Dermis microvascular lymphatic vessel endothelial cell (primary cell): ENCODE measurements at places on chromosomes 3 and 15. TPM values are rescaled to one million over a fixed set of nuclear protein-coding genes. Genes with fewer than 3 reads are reported as not detected.

GRCh38 chr3:33114622-33115023 lies 809 bp downstream of the CRTAP start:
- DNase-seq: no peak

DNA sequence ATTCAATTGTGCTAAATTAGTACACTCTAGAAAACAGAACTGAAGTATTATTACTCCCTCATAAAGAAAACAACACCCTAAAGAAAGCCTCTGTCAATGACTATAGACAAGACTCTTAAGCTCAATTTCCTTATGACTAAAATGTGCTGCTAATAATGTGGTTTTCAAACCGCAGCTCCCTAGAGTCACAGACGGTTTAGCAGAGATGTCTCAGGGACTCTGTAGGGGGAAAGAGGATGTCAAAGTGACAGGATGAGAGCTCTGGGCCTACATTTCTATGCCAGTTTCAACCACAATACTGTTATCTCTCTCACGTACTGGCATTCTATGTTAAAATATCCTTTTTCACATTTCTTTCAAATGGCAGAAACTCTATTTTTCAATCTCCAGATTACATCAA lies 37.6 kb upstream of the WDR49 start:
- DNase-seq: no peak

- DNase-seq: peak; percentile 88
Measured at GRCh38 chr15:35306361-35306981, 221.4 kb upstream of the NANOGP8 start.

DNA sequence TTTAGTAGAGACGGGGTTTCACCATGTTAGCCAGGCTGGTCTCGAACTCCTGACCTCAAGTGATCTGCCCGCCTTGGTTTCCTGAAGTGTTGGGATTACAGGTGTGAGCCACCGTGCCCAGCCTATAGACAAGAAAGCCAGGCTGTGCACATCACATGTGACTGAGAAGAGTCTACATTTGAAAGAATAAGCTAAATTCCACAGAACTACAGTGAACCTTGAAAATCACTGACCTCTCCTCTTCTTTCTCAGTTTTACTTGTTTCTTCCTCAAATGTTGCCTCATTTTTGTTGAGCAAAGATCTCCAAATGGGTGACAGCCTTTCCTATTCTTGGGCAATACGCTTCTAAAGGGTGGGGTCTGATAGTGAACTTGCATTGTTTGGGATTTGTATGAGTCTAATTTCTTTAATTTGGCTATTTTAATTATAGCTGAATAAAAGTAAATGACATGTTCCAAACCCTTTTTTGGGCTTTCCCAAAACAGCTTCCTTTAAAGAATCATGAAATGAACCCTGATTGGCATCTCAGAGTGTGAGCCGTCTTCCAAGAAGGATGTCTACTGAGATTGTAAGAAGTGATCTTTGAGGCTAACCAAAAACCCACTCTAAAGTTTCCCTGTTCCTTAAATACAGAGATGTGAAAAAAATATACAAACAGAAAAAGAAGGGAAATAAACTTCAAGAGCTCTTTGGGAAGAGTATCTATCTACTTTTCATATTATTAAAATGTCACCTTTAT lies 21.6 kb upstream of the SPTBN5 start:
- DNase-seq: no peak

- no peak for DNase-seq
Measured at GRCh38 chr3:32616267-32616962, 45.8 kb upstream of the DYNC1LI1 start.

DNA sequence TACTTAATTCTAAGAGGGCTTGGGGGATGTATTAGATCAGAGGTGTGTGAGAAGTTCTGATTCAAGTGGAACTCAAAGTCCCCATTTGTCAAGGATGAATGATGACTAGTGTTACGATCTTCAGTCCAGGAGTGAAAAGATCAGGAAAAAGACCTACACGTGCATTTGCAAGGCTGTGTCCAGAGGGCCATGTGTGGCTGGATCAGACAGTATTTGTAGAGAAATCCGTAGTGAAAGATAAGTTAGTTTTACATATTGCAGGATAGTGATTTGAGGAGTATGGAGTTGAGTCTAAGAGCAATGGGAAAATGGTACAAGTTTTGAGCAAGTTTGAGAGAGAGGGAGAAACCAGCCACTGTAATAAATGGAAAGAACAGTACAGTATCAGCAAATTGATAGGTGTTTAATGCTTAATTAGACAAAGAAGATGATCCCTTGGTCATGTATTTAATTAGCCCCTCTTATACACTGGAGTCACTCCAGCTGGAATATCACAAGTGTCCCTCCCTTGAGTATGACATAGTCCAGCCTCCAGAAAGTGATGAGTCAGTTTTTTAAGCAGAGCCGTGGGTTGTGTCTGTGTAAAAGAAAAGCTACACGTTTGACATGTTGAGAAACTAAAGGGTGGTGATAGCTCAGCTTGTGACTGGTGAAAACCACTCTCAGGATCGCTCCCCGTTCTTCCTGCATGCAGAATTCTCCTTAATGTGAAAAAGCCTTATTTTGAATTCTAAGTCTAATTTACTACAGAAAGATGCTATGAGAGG lies 348.8 kb downstream of the ROBO1 start:
- no peak for DNase-seq

DNA sequence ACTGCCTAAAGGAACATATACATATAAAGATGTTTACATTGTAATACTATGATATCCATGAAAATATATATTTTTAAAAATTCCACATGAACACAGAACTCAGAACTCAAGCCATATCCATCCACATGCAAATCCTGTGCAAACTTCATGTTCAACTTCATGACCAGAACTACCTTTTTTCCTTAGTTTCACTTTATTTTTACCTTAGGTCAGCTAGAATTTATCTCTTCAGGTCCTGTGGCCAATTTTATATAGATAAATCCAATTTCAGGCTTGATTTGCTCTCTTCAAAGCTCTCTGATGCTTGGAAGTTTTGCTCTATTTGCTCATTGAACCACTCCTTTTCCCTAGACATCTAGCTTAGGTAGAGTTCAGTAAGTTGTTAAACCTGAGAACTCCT lies 38.8 kb downstream of the ZPLD1 start:
- DNase-seq: no peak

DNA sequence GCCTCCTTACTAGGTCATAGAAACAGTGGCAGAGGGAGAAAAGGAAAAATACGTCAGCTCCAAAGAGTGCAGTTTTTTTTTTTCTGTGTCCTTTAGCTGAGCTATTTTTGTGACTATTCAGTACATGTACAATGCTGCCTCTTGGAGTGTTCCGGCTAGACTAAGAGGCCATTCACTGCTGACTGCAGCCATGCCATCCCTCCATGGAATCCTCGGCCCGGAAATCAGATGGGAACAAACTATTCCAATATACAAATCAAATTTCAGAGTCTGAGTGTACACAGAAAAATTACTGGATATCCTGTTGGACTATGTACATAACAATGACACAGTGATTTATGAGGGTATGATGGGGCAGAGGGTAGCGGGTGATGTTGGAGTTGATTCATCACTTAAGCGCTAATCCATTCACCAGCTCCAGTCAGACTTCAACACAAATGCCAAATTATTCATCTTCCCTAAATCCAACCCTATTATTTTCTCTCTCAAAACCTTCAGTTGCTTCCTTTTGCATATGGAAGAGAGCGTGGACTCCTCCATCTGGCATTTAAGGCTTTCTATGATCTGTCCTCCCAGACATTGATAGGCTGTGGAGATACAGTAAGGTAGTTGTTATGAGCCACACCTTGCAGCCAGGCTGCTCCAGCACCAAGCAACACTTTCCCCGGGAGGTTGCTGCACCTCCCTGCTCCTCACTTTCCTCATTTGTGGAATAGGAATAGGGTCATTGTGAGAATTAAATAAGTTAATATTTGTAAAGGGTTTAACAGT lies 109.1 kb downstream of the LPP start:
- peak; percentile 97 for DNase-seq

- DNase-seq: no peak
Measured at GRCh38 chr3:12752102-12752501, 7.0 kb downstream of the TMEM40 start.

GRCh38 chr15:90903733-90904536 lies 833 bp downstream of the MAN2A2 start:
- no peak for DNase-seq

DNA sequence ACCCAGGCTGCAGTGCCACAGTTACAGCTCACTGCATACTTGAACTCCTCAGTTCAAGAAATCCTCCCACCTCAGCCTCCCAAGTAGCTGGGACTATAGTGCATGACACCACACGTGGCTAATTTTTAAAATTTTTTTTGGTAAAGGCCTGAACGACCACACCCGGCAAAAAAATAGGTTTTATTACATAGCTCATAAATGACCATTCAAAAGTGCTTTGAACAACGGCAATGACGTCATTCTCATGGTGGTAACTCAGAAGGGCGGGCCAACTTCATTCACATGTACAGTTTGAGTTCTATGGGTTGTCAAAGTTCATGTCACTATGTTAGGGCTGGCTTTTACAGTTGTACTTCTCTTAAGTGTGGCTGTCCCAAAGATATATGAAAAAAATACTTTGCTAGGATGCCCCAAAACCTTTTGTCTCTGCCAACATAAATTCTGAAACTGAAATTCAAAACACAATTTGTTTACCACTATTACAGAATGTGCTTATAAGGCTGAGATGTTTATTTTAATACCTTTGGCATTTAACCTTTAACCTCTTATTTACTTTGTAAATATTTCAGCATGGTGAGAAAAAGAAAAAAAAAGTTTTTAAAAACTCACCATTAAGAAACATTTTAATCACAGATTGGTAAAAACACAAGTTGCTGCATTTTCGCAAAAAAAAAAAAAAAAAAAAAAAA lies 6.2 kb downstream of the MYO1E start:
- DNase-seq: no peak

DNA sequence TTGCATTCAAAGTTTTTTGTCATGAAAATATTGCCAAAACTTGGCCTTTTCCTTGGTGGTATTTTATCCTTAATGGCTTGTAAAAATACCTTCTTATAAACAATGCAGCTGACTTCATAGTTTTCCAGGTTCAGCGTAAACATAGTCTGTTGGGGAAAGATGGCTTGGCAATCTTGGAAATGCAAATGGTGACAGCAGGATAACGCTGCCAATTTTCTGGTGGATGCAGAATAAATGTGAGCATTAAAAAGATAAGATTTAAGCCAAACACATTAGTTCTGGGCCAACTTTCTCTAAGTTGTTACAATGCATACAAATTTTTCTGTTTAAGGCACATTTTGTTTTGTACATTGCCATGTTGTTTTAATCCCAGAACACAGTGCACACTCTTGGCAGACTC lies 147.0 kb upstream of the POU1F1 start:
- no peak for DNase-seq

GRCh38 chr3:12139111-12139511 lies 19.6 kb downstream of the TIMP4 start:
- peak; percentile 63 for DNase-seq

GRCh38 chr3:172352786-172353185 lies 95.5 kb downstream of the GHSR start:
- no peak for DNase-seq

- DNase-seq: no peak
Measured at GRCh38 chr15:85556618-85556895, 176.2 kb downstream of the AKAP13 start.

DNA sequence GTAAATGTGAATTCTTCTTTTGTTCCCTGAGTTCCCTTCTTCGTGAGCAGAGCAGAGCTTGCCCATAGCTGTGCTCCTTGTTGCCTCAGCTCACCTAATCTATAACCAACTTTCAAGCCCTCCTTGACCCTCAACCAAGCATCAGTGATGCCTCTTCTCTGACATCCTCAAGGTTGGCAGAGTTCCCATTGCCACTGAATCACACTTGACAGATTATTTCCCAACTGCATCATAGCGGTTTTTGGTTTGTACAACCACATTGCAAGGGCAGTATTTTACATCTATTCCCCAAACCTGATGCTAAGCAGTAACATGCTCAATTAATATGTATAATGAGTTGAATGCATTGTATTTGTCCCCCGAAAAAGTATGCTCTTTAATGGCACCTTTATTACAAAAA lies 133.0 kb upstream of the SNTN start:
- DNase-seq: no peak

DNA sequence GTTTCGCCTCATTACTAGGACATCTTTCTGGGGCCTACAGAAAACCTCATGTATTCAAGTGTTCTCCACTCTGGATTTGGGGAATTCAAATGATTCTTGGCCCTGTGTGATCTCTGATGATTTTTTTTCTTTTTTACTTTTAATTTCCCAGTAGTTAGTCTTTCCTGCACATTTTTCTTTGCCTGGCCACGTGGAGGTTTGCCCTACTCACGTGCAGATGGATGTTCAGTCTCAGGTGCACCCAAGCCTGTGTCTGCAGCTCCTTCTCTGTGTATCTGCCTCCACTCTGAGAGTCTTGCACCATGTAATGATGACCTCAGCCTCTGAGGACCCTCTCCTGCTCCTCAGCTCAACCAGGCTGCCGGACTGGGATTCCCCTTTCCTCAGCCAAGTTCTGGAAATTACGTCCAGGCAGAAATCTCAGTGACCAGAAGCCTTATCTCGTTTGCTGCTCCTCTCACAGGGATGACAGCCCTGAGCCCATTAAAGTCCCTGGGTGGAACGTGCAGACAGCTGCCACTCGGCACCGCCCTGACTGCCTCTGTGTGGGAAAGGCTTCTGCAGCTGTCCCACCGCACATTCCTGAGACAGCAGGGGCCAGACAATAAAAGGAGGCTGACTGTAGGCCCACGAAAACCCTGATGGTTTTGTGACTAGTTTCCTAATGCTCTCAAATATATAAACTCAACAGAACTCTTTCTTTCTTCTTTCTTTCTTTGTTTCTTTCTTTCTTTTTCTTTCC lies 31.4 kb upstream of the GABRB3 start:
- DNase-seq: no peak

DNA sequence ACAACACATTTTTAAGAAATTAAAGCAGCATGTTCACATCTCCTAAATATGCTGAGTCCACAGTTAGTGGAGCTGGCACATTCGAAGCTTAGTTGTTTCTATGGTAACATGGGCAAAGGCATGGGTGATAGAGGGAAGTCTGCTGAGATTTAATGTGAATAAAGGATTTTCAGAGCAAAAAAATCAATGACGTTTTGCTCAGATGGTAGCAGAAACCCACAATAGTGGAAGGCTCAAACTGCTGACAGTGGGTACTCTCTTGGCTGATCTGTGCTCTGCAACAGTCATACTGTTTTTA lies 795.1 kb upstream of the ARPP21 start:
- no peak for DNase-seq

- no peak for DNase-seq
Measured at GRCh38 chr15:92326236-92326635, 67.4 kb upstream of the ST8SIA2 start.

DNA sequence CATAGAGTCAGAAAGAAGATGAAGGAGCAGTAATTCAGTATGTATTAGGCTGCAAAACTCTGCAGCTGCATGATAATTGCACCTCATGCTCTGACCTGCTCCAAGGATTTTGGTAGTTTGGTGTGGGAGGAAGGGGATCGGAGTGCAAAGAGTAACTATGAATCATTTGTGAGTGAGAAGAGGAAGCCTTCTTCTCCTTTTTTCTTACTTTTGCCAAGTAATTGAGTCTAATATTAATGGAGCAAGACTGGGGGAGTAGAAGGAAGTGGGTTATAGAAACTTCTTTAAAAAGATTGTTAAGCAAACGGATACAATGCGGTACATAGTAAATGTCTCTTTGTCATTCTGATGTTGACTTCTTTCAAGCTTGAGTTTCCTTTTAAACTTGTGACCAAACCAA lies 276.5 kb downstream of the EDEM1 start:
- DNase-seq: no peak

AEN gene
- total RNA-seq: 42.7 and 46.8 TPM in 2 replicates

CSTA gene
- not detected in 2 replicates for total RNA-seq

CLDN18 gene
- not detected in 2 replicates for total RNA-seq

TRAIP gene
- total RNA-seq: 1.8 and 3.2 TPM in 2 replicates

TM6SF1 gene
- 25.3 and 34.4 TPM in 2 replicates for total RNA-seq

GABRR3 gene
- not detected in 2 replicates for total RNA-seq

IL16 gene
- 2.4 and 2.7 TPM in 2 replicates for total RNA-seq

CERS3 gene
- not detected in 2 replicates for total RNA-seq
